ENCODE measurements at places on chromosomes 4 and X.

DNA sequence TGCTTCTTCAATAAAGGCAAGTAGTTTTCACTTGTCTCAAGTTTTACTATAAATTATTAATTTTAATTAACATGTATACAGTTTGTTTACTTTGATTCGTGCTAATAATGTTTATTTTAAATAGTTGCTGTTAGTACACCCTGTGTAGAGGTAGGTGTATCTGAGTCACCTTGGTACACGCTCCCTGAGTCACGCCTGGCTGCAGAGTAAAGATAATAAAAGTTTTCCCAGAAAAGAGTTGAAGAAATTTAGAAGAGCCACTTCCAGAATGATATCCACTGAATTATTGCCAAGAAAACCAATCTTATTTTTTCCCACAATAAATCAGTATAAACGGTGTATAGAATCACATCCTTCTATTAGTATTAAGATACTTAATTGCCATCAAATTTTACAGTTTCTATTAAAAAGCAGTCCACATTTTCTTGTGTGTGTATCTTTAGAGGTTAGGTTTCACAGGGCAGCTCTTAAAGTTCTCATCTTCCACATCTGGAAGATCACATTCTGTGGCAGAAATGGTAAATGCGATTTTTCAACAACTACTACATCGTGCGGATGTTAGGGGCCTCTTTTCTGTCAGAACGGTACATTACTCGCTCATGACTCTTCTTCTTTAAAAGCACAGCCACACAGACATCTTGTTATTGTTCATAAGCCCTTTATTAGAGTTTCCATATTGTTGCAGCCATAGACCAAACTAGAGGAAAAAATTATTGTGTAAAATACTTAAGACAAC is 55.4 kb downstream of the HADH start:
- DNase-seq: peak; percentile 55

DNA sequence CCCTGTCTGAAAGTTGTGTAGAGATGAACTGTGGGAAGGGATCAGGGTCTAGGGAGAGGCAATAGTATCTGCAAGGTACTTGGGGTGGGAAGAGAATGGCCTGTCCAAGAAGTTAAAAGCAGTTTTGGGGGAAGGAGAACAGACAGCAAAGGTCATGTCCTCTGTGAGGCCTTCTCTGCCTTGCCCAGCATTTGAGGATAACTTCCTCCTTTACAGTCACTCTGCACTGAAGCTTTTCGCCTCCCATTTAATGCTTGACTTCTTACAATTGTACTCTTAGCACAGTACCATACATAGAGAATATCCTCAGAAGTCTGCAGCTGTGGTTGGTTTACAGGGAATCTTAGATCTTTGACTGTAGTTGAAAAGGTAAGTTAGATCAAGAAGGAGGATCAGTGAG is 121.8 kb upstream of the AP1S2 start:
- no peak for DNase-seq

- DNase-seq: no peak
Observed at GRCh38 chr4:70759126-70759525, 37.4 kb downstream of the RUFY3 start.

DNA sequence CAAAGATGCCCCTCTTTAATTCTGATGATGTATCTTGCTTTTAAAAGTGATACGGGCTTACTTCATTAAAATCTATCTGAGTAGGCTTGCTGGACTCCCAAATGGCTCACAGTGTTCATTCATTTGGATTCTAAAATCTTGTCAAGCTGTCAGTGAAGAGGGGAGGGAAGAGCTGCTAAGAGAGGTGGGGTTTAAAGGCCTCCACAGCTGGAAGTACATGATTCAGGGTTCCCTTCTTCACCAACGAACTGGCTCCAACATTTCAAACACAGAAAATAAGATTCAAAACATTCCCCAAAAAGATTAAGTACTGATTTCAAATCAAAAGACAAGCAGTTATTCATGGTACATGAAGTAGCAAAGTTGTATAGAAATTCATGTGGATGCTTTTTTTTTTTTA is 133.0 kb upstream of the NAP1L5 start:
- DNase-seq: no peak

GRCh38 chr4:65510976-65511375 is 159.3 kb downstream of the EPHA5 start:
- DNase-seq: peak; percentile 85

DNA sequence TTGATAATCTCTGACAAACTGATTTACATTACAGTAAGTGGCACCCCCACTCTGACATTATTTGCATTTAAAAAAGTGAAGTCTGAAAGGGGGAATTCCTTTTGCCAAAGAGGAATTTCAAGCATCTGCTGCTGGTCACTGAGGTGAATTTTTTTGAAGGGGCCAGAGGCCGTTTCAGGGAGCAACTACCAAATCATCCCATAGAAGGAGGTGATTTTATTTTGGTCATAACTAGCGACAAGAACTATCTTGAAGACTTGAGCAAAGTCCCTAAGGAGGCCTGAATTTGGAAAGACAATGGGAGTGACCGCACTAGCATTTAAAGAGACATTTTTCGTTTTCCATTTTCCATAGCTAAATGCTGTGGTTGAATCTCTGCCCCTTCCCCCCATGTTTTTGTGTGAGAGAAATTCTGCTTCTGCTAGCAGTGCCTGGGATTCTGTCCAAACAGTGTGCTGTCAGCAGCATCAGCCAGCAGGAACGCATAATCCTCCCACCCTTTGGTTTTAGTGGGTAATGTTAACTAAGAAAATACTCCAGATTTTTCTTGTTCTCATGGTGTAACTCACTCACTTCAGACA is 110.1 kb upstream of the MED14 start:
- DNase-seq: peak; percentile 29

DNA sequence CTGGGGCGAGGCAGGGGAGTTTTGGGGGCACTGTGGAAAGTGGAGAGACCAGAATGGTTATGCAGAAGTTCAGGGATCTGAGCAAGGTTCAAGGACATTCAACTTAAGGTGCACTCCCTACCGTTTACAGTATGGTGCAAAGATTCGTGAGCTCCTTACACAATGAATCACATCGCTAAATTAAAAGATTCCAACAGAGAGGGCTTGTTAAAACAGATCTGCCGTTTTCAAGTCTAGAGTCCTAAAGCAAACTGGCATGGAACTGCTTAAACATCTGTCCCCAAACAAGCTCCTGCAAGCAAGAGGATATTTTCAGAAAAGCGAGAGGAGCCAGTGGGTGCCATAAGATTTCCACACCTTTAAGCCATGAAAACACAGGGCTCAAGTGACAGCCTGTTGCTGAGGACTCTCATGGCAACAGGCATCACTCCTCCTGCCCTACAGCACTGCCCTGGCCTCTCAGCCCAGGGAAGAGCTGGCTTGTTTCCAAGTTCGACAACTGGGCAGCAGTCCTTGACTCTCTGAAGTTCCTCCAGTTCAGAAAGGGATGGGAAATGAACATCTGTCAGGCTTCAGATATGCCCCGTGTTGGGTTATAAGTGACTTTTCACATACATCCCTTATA is 10.0 kb downstream of the FAM184B start:
- peak; percentile 78 for DNase-seq

GRCh38 chr4:6241062-6241845 is 28.4 kb upstream of the WFS1 start:
- DNase-seq: no peak

Measured in epithelial cell of esophagus (primary cell).